ENCODE measurements at places on chromosomes 2 and 18. TPM values are rescaled to one million over a fixed set of nuclear protein-coding genes. Genes with fewer than 3 reads are reported as not detected.

DNA sequence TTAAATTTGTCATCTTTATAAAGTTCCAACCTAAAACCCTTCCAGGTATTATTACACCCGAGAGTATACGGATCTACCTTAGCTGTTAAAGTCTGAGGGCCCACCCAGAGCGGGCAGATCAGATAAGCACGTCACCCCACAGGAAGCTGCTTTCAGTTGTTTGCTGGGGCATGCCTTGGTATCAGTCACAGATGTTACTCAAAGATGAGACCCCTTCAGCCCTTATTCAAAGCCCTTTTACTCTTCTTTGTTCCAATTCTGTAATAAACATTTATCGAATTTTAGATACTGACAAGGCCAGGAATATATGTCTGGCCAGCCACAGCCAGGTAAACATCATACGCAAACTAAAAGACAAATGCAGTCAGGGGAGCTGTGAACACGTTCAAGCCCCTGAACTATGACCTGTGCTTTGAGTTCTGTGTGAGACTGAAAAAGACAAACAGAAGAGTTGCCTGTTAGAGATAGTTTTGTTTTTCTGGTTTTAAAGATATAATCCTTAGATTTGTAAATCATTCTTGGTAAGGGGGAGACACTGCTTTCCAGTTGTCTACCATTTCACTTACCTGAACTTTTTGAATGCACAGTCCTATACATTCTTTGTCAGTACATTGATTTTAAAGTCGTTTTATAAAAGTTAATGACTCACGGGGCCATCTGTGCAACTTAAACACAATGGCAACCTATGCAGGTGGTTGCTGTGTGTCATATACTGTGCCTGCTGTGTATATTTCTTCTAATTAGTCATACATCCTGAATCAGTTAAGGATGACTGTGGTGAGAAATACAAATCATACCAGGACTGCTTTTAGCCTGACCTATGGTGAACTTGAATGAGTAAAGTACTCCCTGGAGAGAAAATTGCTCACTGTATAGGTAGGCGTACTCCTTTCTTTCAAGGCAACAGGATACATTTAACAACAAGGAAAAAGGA lies 100.5 kb upstream of the ITPRID2 start:
- DNase-seq = no peak

DNA sequence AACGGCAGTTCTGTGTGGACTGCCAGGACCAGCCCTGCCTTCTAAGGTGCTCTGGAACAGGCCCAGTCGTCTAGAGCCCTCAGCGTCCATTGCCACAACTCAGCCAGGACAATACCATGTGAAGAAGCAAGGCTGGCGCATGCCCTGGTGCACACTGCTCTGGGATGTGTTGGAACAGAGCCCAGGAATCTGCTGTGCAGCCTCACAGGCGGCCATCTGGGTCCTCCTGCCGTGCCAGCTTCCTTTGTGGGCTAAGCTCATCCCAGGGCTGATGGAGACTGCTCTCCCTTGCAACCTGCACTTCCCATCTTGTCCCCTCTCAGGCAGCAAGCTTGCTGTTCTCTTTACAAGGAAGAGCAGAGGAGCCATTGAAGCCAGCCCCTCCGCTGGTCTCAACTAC lies 246.4 kb upstream of the PXDN start:
- DNase-seq = peak; percentile 43

Gene EFR3B
- 0.27 TPM for total RNA-seq

Gene TACR1
- total RNA-seq = under 0.01 TPM

DNA sequence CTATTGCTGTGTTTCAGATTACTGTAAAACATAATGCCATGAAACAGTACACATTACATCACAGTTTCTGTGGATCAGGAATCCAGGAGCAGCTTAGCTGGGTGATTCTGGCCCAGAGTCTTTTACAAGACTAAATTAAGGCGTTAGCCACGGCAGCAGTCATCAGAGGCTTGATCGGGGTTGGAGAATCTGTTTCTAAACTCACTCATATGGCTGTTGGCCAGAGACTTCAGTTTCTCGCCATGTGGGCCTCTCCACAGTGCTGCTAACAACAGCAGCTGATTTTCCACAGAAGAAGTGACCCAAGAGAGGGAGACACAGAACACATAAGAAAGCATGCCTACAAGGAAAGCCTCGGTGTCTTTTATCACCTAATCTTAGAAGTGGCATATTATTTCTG lies 89.2 kb upstream of the MYO3B start:
- DNase-seq = no peak

DNA sequence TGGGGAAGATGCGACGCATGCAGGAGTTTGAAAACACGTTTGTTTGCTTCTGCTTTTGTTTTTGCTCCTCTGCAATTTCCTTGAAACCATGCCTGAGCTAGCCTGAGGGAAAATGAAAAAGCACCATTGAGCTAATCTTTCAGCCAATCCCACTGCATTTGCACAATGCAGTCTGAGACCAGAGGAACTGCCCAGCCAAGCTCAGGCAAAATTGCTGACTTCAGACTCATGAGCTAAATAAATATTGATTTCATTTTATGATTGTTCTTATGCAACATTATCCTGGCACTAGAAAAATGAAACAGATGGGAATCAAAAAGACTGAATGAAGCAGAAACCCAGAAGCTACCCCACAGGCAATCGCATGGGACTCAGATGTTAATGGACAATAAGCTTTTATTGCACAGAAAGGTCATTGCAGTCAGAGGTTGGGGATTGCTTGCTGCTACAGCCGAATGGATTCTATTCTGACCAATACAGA lies 37.0 kb downstream of the TPRKB start:
- DNase-seq = no peak

Gene SERPINB10
- total RNA-seq = 0.27 TPM

GRCh38 chr2:215505044-215505786 lies 69.3 kb upstream of the FN1 start:
- no peak for DNase-seq

GRCh38 chr2:232042911-232043574 lies 81.5 kb downstream of the DIS3L2 start:
- DNase-seq = no peak

DNA sequence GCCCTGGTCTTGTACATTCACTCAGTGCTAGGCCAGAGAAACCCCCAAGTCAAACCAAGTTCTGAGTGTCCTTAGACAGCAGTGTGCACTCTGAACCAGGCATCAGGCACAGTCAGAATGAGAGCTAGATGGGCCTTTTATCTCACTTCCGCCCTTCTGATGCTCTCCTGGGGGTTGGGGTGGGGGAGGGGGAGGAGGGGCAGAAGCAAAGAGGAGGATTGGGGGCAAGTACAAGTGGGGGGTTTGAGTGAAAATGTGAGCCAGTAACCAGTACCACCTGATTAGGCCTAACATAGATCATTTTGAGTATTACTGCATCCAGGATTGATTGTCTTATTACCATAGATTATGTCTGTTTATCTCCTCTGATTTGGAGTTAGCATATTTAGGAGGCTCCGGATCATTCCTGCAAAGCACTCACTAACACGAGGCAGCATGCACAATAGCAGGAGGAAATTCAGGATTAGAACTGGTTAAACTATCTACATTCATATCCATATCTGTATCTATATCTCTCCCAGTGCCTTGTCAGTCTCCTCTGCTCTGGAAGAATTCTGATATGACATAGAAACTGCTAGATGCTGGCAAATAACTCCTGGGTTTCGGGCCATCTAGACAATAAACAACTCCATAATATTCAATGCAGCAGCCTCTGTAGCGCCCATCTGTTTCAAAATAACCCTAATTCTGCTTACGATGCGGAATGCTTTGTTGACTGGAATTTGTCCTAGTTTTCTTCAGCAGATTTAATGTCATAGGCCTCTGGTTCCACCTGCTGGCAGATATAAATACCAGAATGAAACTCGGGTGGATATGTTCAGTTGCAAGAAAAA lies 149.1 kb downstream of the RHBDD1 start:
- peak; percentile 8 for DNase-seq

- DNase-seq = no peak
Observed at GRCh38 chr2:211498551-211499205, 942.3 kb downstream of the CPS1 start.

GRCh38 chr2:172843266-172843582 lies 107.6 kb downstream of the RAPGEF4 start:
- DNase-seq = no peak

Gene DCDC2C
- not detected for total RNA-seq

- DNase-seq = no peak
Observed at GRCh38 chr2:62118160-62118559, 77.8 kb upstream of the B3GNT2 start.

- DNase-seq = no peak
Observed at GRCh38 chr2:14552818-14553217, 79.7 kb upstream of the LRATD1 start.

Data from hematopoietic multipotent progenitor cell (in vitro differentiated cells).